Activated T-cell treated with anti-CD3 and anti-CD28 coated beads for 1 hour (primary cell): ENCODE measurements at places on chromosomes 12 and 14.

- peak; percentile 26 for DNase-seq
Measured at GRCh38 chr12:54082397-54082892, 28.8 kb downstream of the HOXC4 start.

DNA sequence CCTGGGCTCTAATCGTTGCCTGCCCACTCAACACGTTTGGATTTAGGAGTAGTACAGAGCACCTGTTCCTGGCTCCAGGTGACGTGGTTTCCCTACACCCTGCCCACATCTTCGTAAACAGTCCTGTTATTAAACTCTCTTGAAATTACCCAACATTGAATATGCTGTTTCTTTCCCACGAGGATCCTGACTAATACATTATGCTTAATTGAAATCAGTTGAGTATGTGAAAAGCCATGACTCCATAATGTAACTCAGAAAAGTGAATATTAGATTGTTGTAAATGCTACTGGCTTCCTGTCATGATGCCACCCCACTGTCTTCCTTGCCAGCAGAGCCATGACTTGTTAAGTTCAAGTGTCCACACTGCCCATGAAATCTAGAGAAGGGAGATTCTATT lies 21.6 kb downstream of the AK7 start:
- DNase-seq: no peak

DNA sequence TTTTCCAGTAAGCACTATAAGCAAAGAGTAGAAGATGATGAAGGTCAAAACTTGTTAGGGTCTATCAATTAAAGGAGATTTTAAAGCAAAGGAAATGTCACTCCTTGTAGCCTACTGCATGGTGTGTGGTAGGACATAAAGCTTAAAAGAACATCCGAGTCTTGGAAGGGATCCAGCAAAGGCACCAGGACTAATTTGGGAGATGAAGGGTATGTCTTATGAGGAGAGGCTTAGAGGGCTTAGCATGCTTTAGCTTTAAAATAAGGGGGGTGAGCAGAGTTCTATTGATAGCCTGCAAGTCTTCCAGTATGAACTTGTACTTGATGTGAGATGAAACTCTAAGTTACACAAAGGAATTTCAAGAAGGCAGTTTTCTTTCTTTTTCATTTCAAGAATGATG lies 11.8 kb upstream of the MYBPC1 start:
- DNase-seq: no peak

- DNase-seq: no peak
Measured at GRCh38 chr12:13099066-13099843, 4.2 kb downstream of the GSG1 start.

- DNase-seq: no peak
Measured at GRCh38 chr14:35286003-35286600, 6.1 kb upstream of the PSMA6 start.

GRCh38 chr12:7844116-7844515 lies 28.6 kb downstream of the SLC2A14 start:
- DNase-seq: no peak
